NCI-H524 (cell line): ENCODE measurements at places on chromosomes 2 and 18.

DNA sequence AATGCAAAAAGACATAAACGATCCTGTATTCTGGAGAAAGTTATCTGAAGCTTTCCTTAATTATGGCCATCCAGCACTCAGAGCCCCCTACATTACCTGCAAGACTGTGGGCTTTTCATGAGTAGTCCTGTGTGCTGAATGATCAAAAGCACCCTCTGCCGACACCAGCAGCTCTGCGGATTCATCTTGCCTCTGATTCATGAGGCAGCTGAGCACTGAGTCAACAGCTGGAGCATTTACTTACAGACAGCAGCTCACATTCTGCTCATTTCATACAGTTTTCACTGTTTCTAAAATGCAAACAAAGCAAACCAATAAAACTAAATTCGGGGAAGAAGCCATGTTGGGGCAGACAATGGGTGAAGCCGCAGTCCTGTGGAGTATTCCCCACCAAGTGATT lies 886.5 kb downstream of the CNTNAP5 start:
- DNase-seq, result no peak

- no peak for DNase-seq
Measured at GRCh38 chr2:206918263-206918662, 21.1 kb upstream of the CPO start.

DNA sequence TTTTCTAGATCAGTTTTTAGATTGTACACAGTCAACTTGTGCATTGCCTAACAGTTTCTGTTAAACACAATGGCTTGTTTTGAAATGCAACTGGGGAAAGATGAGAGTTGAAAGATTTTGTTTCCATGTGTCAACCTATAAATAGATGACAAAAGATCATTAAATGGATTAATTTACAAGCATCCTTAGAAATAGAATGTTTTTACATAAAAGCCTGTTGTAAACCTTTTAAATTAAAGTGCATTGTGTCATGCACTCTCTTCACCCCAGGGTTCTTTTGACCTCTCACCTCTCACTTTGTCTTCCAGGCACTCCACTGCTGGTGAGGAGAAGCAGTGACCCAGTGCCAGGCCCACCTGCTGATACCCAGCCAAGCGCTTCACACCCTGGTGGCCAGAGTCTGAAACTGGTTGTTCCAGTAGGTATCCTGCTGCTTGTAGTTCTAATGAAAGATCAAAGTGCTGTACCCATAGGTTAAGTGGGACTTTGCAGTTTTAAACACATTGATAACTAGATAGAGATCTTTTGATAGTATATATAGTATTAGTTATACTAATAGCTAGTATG lies 502.1 kb downstream of the PARD3B start:
- no peak for DNase-seq

DNA sequence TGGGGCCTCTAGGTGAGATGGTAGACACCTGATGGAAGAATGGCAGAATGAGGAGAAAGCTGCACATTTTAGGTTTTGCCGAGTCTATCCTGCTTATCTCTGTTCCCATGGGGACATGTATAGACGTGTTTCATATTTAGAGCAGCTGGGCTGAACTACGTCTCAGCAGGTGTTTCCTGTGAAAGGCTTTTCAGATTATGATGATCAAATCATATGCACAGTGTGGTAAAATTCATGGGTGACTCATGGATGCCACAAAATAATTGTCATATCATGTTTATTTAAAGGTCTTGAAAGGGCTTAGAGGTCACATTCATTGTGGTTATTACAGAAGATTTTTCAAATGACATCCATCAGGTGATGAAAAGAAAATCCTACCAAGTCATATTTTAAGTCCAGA lies 90.5 kb downstream of the ICOS start:
- peak; percentile 30 for DNase-seq

GRCh38 chr2:240258685-240259084 lies 118.2 kb upstream of the OTOS start:
- DNase-seq, result no peak

- peak; percentile 33 for DNase-seq
Measured at GRCh38 chr2:62307469-62308389, 111.8 kb downstream of the B3GNT2 start.

GRCh38 chr2:37414470-37414949 lies 70.1 kb downstream of the QPCT start:
- peak; percentile 63 for DNase-seq

- no peak for DNase-seq
Measured at GRCh38 chr18:12373116-12373770, 3.8 kb downstream of the AFG3L2 start.
